8988T (cell line): ENCODE measurements at places on chromosomes 12 and 14.

DNA sequence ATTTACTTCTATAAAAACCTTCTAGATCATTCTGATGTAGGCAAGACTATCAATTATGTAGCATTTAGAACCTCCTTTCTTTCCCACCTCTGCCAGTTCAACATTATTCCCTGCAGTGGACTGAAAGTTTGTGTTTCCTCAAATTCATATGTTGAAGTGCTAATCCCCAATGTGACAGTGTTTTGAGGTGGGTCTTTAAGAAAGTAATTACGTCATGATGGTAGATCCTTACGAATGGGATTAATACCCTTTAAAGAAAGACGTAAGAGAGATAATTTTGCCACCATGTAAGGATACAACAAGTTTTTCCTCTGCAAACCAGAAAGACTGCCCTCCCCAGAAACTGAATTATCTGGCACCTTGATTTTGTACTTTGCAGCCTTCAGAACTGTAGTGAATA, 1489.7 kb upstream of the SEL1L start:
- DNase-seq, result no peak

- no peak for DNase-seq
These were observed 258.7 kb upstream of the PDE3A start for GRCh38 chr12:20109676-20110075.

DNA sequence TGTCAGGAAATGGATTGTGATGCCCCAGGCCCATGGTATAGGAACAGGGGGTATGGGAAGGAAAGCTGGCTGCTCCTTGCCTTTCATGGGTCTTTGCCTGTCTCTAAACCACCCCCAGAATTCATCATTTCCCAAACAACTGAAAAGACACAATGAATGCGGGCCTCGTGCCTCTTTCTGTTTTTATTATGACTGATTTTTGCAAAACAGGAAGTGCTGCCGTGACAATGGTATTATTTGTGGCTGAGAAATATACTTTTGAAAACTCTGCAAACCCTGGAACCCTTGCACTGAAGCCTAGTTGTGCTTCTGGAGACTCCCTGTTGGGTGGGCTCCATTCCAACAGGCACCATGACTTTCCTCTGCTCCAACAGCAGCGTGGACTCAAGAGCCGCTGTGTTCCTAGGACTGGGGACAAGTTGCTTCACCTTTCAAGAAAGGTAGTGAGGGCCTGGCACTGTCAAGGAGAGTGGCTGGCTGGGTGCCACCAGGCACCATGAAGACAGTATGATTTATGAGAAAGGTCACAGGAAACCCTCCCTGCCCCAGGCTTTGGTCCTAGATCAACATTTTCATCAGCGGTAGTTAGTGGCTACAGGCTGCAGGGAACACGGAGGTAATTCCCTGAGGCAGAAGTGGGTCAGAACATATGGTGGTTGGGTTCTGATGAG, 4.8 kb upstream of the DGLUCY start:
- no peak for DNase-seq

DNA sequence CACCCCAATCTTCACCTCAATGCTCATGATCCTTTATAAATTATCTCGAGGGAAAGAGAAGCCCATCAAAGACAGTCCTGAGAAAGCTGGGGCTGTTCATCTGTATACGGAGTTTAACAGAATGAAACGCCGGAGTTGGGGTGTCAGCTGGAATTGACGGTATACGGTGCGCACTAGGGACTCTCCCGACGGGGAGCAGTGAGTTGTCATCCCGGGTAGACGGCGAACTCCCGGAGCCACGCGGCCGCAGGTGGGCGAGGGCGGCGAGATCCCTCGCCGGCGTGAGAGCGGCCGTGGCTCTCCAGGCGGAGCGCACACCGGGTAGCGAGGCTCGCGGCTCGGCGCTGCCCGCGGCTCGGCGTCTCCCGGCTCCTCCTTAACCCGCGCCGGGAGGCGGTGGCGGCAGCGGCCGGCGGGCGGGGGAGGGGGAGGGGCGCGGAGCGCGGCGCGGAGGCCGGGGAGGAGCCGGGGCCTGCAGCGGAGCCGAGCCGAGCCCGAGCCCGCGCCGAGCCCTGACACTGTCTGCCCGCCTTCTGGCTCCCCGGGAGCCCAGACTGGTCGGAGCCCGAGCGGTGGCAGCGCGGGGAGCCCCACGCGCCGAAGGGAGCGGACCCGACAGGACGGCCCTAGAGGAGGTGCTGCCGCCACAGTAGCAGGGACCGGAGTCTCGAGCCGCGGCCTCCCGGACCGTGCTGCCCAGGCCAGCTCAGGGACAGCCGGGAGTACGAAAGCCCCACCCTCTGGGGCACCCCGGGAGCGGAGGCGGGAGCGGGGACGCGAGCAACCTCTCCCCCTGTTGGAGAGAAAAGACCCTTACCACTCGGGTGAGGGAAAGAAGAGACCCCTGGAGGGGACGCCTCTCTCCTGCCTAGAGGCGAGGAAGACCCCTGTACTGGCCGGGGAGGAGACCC, at the start of gene FOXJ2:
Gene FOXJ2 (plus strand): TSS at position 475 of the 911 bp plus-strand sequence. CDS start 7,117 bp downstream, outside the sequence.
- peak; percentile 67 for DNase-seq
